Liver (tissue), 10 donors: ENCODE measurements at places on chromosomes 16 and 17.

DNA sequence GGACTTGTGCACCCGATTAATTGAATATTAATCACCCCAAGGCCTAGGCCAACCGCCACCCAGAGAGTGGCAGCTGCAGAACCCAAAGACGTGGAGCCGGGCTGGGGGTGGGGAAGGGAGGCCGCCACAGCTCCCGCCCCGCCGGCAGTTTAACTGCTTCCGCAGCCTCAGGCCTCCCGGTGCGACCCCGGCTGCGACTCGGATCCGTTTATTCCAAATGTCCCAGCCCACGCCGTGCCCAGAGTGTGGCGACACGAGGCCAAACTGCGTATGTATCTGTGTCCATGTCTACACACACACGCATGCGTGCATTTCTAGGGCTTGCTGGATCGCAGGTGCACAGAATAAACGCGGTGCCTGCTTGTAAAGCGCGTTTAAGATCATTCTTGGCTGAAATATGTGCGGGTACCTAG, 802 bp upstream of the TOB1 start:
- peak; percentile 72 for DNase-seq

GRCh38 chr16:22194707-22195444, 11.2 kb upstream of the EEF2K start:
- no peak for DNase-seq

GRCh38 chr16:63059676-63060075, 1023.4 kb upstream of the CDH8 start:
- DNase-seq, result no peak

DNA sequence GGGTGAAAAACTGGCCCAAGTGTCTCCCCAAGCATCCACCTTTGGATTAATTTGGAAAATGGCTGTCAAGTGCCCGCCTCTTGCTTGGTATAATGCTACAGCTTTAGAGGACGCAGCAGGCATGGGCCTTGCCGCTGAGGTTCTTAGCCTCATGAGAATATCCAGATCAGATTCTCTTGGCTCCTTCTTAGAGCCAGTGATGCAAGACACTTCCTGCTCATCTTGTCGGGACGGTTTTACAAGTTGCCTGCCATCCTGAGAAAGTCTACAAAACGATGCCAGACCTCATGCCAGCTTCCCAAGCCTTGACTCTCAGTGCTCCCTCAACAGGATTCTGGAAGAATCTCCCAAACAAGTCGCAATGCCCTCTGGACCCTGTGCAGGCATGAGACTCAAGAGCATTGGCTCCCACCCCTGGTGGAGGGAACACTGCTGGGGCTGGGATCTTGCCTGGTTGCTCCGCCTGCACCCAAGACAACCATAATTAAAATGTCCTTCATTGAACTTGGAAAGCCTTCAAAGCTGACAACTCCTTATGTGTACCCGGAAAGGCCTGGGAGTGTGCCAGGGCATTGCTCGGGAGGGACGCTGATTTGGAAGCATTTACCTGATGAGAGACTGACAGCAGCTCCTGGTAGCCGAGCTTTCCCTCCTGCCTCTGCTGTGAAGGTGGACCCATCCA, 25.8 kb upstream of the STH start:
- no peak for DNase-seq

DNA sequence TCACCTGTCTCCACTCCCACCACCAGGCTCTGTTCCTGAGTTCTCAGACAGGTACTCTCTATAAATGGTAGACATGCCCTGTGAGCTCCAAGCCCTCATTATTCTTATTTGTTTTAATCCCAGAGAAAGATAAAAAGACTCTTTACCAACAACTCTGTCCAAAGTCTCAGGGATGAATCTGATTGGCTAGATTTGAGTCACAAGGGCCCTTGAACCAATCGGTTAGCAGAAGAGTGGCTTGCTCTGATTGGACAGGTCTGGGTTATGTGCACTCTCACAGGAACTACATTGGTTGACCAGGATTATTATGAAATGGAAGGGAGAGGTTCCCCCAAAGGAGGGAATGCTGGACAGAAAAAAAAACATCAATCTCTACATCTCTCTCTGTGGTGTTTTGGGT, 7.5 kb downstream of the COTL1 start:
- DNase-seq, result no peak

DNA sequence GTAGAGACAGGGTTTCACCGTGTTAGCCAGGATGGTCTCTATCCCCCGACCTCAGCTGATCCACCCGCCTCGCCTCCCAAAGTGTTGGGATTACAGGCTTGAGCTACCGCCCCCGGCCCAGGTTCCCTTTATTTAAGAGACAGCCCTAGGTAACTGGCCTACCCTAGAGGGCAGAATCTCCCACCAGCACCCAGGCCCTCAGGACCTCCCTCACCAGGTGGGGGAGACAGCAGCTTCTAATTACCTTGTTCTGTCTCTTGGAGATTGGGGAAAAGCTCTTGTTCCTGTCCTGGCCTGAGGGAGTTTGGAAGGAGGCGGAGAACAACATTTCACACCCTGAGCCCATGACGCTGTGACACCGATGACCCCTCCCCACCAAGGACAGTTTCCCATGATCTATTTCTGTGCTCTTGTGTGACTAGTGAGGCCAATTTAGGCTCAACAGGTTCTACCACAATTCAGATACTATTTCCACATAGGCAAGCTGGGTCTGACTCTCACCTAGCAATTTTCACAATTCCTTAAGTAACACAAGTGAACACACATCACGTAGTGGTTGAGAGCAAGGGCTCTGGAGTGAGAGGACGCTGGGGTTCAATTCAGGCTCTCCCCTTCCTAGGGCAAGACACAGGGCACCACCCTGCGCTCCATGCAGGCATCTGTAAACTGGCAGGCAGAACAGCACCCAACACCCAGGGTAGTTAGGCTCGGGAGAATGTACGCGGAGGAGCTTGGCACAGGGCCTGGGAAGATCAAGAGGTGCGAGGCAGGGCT, 20.4 kb downstream of the HDAC5 start:
- no peak for DNase-seq

- no peak for DNase-seq
Observed at GRCh38 chr17:66698270-66698669, 136.6 kb upstream of the CACNG5 start.

- DNase-seq, result no peak
Observed at GRCh38 chr16:23902748-23903414, 67.1 kb downstream of the PRKCB start.

GRCh38 chr17:44409309-44410028, 20.0 kb upstream of the ITGA2B start:
- no peak for DNase-seq
